ENCODE measurements at places on chromosomes 3 and 15.
A peak's percentile ranks its signal among the peaks of the same experiment; 100 is the strongest.

- DNase-seq: no peak
Observed at GRCh38 chr15:44308415-44308814, 19.9 kb downstream of the GOLM2 start.

DNA sequence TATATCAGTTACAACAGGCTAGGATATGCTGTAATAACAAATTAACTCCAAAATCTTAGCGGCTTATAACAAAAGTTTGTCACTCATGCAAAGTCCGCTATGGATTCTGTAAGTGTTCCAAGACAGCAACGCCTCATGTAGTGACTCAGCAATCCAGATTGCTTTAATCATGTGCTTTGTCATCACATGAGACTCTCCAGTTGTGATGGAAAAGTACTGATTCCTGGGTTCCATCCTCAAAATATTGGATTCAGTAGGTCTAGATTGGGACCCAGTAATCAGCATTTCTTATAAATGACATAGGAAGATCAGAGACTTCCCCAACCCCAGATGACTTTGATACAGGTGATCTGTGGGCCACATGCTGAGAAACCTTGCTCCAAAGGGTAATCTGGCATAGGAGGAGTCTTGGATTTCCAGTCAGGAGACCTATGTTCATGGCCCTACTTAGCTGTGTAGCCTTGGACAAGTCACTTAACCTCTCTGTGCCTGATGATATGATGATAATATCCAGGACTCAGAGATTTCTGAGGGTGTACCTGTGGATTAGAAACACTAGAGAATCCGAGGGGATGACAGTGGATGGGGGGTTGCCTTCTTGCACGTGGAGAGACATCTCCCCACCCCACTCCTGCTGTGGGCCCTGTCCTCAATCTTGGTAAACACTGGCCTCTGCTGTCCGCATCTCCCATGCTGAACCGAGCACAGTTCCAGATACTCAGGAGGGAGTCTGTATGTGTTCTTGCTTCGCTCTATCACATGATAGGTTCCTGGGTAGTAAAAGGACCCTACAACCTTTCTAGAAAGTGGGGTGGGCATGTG lies 65.5 kb downstream of the CORO2B start:
- peak; percentile 85 for DNase-seq

DNA sequence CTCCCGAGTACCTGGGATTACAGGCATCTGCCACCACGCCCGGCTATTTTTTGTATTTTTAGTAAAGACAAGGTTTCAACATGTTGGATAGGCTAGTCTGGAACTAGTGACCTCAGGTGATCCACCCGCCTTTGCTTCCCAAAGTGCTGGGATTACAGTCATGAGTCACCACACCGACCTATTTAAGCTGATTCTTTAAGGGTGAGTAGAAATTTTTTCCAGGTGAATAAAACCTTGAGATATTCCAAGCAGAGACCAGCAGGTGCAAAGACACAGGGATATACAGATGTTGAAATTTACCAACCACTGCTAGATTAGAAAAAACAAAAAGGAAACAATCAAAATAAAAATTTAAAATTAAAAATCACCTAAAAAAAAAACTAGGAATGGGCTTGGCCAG lies 74.4 kb upstream of the CHRNB4 start:
- peak; percentile 17 for DNase-seq

DNA sequence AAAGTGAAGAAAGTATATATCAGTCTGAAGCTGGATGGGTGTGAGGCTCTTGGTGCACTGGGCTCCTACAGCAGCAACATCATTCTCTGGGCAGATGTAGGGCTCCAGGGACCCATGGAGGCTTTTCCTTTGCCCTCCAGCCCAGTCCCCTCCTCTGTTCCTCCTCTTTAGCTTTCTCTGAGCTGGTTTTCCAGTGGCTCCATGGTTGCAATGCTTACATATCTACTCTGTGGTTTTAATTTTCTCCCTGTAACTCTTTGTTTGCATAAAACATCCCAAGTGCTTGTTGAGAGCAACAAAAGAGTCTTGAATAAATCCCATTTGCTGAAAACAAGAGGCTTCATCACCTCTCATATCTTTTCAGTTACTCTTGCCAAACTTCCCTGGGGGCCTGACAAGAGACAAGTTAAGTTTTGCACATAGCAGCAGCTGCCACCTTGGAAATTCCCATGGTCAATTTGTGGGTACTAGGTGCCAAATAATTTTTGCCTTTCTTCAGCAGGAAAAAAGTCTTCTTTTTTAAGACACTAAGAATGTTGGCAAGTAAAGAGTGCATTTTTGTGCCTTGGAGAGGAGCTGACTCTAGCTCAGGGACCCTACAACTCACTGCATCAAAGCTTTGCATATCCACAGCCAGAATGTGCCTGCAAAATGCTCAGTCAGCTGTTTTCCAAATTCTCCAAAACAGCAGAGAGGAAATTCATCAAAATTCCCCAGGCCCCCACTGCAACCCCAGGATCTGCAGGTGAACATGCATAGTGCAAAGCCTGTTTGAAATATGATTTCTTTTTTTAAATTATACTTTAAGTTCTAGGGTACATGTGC lies 41.9 kb downstream of the COLQ start:
- no peak for DNase-seq

DNA sequence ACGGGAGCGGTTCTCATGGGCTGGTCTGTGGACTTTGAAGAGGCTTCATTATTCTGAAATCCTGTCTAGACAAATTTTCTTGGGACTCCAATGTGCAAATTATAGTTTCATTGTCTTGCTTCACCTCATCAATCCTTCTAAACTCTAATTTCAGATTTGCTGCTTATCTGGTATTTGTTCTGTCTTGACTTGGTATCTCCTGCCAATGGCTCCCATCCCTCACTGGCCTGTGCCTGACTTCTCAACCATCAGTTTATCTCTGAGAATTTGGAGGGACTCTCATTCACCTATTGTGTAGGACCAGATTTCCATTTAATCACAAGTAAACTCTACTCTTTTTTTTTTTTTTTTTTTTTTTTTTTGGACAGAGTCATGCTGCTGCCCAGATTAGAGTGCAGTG lies 960.2 kb upstream of the NR2F2 start:
- DNase-seq: no peak

DNA sequence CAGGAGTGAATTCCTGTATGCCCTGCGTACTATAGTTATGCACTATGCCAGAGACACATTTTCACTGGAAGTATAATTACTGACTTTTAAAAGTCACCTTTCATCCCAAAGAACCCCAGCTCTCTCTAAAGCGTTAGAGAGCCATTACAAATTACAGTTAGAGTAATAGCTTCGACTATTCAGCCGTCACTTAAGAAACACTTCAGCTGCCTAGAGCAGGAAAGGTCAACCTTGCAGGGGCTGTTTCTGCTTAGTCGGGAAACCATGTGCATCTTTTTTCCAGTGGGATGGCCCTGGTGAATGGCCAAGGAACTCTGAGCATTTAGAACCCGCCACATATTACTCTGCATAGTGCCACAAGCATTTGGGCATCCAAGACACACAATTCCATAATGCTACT lies 235.9 kb downstream of the ARRDC4 start:
- DNase-seq: no peak

DNA sequence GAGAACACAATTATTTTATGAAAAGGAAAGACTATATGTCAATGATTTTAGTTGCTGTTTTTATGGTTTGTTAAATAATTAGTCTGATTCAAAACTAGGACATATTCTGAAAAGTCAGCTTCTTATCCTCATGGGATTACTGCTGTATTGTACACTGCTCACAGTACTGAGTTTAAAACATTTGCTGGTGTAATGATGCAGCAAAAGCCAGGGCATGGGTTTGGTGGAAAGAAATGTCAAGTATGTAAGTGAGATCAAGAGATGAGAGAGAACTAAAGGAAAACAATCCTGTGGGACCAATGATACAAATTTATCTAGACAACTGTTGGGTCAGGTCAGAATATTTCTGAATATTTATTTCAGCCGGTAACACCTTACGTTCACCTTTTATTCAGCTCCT lies 210.1 kb upstream of the ARHGEF26 start:
- DNase-seq: no peak

- no peak for DNase-seq
Observed at GRCh38 chr3:135068011-135068410, 273.0 kb downstream of the EPHB1 start.

GRCh38 chr3:56673781-56674457 lies 9.1 kb downstream of the TASOR start:
- no peak for DNase-seq

DNA sequence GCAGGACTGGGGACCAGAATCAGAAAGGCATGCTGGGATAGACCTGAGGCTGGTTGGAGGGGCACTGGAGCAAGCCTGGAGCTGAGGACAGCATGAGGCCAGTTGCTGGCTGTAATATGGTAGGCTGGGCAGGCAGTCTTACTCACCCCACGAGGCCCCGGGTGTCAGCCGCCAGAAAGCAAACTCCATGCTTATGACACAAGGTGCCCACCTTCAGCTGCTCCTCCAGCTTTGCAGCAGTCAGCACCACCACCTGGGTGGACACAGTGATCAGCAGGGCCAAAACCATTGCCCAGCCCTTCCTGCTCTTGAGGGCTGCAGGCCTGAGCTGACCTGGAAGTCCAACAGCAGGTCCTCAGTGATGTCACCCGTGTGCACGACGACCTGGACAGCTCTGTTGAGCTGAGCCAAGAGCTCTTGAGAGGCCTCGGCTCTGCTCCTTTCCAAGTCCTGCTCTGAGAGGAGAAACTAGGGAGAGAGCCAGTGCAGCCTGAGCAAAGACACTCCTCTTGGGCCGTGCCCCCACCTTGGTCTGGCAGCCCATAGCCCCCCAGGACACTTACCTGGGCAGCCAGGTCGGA lies 747 bp downstream of the UBA7 start:
- DNase-seq: no peak

- DNase-seq: no peak
Observed at GRCh38 chr3:14758297-14758696, 60.5 kb upstream of the FGD5 start.

DNA sequence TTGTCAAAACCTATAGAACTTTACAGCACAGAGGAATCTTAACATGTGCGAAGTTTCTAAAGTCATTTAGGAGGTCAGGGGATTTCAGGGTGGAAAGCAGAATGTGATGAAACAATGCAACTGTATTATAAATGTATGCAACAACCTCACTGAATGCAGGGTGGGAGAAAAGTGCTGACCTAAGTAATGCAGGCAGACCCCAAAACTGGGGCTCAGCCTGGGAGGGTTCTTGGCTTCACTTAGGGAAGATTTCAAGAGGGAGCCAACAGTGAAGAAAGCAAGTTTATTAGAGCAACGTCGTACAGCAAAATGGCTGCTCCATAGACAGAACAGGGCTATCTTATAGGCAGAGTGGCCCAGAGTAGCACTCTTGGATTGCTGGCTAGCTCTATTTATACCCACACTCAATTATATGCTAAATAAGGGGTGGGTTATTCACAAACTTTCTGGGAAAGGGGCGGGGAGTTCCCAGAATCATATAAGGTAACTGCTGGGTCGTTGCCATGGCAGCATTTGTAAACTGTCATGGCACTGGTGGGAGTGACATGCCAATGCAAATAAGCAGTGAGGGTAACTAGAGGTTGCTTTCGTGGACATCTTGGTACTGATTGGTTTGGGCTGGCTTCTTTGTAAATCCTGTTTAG lies 14.2 kb upstream of the CAND2 start:
- no peak for DNase-seq

DNA sequence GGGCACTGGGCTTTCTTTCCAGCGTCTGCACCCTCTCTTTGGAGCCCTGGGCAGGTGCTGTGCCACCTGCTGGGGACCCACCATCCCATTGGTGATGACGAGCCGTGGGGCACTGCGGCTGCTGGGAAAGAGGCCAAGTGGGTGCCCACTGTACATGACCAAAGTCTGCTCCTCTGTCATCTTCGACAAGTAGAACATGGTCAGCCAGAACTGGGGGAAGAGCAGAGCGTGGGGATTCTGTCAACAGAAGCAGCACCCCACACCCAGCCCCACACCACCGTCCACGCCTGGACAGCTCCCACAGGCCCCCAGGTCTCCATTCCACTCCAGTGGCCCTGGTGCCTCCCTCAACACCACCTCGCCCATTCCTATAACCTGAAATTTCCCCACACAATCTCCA lies 9.7 kb downstream of the UROC1 start:
- no peak for DNase-seq

- DNase-seq: peak; percentile 84
Observed at GRCh38 chr3:167728176-167728575, 6.5 kb downstream of the PDCD10 start.

GRCh38 chr3:149319750-149320149 lies 13.7 kb downstream of the TM4SF18 start:
- no peak for DNase-seq

DNA sequence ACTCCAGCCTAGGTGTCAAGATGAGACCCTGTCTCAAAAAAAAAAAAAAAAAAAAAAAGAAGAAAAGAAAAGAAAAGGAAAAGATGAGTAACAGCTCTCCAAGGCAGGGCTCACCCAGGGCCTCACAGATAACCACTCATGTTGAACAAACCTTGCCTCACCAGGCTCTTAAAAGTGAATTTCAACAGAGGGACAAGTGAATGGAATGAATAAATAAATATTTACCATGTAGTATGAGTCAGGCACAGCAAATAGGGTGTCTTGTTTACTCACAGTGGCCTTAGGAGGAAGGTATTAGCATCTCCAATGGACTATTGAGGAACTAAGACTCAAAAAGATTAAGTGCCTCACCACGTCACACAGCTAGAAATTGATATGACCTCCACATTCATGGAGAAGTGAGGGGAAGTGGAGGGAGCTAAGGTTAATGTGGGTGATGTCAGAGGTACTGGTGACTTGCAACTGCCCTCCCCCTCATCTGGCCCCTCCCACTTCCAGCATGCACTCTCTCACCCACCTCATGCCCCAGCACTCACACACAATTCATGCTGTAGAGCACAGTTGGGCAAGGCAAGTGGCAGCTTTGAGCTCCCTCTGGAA lies 255.5 kb downstream of the UACA start:
- peak; percentile 57 for DNase-seq

DNA sequence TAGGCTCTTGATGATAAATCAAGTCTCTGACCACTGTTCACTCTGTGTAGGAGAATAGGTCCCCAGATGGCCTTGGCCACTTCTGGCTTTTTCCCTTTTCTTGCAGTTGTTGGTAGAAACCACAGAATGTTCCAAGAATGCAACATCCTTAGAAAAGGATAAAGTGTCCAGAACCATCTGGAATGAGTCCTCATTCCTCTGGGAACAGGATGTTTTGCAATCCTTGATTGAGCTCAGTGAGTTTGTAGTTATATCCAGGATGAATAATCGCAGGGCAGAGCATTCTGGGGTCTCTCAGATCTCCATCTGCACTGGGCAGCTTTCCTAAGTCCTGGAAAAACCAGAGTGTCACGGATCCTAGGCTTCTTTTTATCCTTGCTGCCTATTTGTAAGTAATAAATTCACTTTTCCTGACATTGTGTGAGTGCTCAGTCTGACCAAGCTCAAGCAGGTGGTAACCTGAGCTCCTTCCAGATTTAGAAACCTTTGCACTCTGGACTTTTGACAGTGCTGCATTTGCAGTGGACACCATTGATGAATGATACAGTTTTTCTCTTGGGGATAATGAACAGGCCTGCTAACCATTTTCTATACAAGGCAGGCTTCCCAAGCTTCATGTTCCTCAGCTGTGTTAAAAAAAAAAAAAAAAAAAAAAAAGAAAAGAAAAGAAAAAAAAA lies 1028.6 kb downstream of the OTOL1 start:
- DNase-seq: peak; percentile 96

DNA sequence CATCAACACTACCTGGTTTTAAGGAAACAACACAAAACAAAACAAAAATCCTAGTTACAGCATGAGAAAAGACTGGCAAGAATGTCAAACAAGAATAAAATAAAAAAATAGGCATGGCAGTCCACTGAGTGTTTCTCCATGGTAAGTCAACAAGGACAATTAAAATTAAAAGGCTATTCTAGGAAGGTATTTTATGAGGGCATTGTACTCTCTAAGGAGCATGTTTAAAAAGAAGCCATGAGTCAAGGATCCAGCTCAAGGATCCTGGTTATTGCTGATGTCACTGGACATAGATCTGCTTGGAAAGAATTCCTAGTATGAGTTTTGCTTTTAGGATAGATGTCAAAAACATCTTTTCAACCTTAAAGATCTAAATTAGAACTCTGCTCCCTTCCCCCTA lies 106.7 kb downstream of the MYO5A start:
- DNase-seq: no peak
